CD4-positive, alpha-beta T cell treated with Interleukin-15 for 4 hours (primary cell): ENCODE measurements at places on chromosomes 13 and 19.
A peak's percentile ranks its signal among the peaks of the same experiment; 100 is the strongest.

- no peak for DNase-seq
Observed at GRCh38 chr19:4456476-4456842, 1.1 kb downstream of the UBXN6 start.

DNA sequence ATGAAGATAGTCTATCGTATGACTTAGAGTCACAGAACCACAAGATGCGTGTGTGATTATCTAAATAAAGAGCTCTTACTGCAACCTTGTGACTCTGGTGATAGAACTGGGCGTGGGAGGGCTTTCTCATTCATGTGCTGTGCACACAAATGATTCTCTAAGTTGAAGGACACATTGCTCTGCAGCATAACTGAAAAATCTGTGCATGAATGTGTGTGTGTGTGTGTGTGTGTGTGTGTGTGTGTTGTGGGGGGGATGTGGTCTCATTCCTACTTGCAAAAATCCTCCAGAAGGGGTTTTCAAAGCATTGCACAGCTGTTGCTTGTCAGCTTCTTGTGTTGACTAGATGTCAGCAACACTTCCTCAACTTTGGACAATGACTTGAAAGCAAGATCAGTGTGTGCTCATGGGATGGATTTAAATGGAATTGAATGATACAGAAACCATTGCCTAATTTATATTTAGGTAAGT is 22.4 kb downstream of the LRCH1 start:
- no peak for DNase-seq

GRCh38 chr13:102846261-102847015 is 606 bp downstream of the ERCC5 start:
- DNase-seq, result peak; percentile 42

- DNase-seq, result peak; percentile 49
Observed at GRCh38 chr19:58218899-58219298, 9.8 kb upstream of the ZNF544 start.

DNA sequence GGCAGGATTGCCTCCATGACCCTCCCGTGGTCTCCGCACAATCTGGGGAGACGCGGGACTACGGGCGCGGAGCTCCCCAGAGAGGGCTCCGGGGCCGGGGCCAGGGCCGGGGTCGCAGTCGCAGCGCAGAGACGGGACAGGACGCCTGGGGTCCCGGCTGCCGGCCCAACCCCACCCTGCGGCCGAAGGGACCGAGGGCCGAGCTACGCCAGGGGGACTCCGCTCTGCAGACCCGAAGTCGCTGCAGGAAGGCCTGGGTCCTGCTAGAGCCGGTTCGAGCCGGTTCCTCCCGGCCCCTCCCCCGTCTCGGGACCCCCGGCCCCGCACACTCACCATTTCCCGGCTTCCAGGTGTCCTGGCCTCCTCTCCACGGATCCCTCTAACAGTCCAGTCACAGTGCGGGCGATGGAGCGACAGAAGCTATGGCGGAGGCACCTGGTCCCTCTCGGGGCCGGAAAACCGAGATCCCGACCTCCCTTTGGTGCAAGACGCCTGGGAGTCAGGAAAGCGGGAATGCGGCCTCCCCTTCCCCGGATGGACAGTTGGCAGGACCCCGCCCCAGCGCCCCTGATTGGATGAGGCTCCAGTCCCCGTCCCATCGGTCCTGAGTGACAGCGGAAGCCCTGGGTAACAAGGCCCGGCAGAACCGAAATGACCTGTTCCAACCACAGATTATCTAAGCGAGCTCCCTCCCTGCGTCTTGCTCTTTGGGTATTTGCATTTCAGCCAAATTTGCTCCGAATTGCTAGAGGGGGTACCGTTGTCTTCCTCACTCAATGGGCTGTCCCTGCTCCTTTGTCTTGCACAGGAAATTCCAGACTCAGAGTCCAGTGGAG is at the start of gene ZNF625:
Gene ZNF625, minus strand, starts transcription at position 512 of the 836 bp plus-strand sequence. Its CDS starts 176 bp downstream, at position 336.
- DNase-seq, result no peak

- DNase-seq, result no peak
Observed at GRCh38 chr19:15159251-15159650, 41.5 kb downstream of the NOTCH3 start.

DNA sequence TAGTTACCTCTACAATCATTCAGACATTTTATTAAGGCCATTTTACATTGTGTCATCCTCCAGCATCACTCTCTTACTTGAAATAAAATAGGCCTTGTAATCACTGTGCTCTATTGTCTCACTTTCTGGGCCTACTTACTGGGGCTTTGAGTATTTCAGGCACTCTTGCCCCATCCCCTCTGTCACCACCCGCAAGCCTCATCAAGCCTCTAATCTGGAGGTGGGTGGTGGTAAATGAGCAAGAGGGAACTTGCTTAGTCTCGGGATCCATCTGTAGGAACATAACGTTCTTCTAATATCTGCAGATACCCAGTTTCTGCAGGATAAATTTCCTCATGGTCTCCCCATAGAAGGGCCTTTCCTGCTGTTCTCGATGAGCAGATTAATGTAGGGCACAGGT is 19.4 kb upstream of the GPR18 start:
- no peak for DNase-seq

- DNase-seq, result peak; percentile 22
Observed at GRCh38 chr13:45297456-45298205, 43.4 kb downstream of the TPT1 start.

GRCh38 chr19:27654266-27654990 is 1558.5 kb downstream of the UQCRFS1 start:
- no peak for DNase-seq

DNA sequence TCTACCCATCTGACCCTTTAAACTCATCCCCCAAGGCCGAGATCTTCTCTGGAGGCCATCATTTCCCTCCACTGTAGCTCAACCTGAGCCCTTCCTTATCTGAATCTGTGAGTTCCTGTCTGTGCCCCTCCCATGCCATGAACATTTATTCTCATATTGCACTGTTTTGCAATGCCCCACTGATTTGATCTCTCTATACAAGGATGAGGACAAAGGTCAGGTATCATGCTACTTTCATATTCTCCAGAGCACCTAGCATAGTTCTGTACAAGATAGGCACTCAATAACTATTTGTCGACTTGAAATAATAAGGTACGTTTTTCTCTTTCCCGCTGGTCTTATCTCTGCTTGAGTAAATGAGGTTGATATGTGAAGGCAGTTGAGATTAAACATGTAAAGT is 135.5 kb downstream of the KLF5 start:
- DNase-seq, result no peak

DNA sequence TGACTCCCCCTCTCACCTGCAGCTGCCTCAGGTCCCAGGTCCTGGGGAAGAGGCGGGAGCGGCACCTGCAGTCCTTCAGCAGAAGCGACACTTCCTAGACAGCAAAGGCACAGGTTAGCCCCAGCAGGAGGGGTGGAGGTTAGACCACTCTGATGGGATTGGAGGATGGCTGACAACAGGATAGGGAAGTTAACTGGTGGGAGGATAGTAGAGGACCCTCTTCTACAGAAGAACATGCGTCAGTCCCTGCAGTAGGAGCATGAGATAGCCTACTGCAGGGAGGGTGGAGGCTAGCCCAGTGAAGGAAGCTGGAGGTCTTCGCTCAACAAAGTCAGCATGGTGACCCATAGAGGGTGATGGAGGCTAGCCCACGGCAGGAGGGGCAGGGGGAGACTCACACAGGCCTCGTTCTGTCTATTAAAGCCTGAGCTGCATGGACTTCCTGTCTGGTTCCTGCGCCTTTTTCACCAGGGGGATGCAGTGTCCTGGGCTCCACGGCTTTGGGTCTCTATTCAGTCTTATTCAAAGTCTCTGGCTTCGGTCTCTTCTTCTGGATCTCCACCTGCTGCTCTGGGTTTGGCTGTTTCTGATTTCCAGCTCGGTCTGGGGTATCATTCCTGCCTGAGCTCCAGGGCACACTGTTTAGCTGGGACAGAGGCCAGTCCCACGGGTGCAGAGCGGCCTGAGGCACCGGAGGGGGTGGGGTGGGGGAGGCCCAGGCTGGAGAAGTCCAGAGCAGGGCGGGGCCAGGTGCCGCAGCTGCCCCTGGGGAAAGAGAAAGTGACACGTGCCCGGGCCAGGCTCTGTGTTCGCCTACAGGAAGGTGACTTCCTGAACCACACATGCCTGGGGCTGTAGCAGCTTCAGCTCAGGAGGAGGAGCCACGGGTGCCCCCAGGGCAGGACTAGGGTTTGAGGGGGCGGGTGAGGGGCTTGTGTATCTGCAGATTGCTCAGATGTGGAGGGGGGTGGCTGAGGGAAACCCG is 7.3 kb downstream of the IFNL3 start:
- peak; percentile 30 for DNase-seq

DNA sequence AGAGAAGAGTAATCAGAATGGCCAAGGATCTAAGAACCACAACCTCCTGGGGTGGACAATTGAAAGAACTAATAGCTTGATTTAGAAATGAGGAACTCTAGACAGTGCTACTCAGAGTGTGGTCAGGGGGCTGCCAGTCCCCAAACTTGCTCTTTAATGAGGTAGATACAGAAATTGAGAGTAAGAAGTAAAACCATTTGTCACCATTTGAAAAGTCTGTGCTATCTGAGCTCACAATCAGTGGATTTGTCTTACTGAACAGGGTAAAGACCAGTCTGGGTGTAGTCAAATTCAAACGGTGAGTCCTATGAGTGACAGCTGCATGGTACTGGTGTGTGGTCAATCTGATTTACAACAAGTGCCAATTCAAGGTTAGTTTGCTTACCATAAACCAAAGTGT is 118.9 kb downstream of the KL start:
- DNase-seq, result no peak

GRCh38 chr13:107900775-107901174 is 314.6 kb downstream of the LIG4 start:
- no peak for DNase-seq

DNA sequence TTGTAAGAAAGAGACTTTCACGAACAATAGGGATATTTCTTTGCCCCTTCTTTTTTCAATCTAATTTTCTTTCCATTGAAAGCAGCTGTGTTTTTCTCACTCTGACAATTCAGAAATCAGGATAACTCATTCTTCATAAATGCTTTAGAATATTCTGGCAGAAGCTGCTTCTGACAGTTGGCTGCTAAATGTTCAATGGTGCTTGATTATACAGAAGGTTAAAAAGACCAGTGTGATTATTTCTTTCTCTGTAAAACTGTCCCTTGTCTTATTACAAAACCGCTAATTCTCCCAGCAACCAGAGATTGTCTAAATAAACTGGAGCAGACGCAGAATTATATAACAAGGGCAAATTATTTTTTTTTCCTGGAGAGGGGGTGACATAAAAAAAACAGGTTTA is 394.4 kb downstream of the SPRY2 start:
- DNase-seq, result no peak

DNA sequence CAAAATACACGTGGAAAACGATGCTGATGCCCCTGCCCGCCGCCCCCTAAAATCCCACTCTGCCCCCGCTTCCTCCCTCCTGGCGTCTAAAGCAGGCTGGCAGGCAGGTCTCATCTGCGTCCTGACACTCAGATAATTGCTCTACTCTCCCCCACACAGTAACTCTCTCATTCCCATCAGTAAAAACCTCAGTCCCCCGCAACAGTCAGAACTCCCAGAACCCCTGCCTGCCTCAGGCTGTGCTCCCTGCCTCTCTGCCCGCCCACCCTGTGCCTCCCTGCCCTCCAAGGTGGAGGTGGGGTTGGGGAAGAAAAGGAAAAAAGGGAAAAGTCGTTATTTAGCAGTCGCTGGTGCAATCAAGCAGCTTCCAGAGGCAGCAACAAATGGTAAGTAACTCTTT is 473.7 kb downstream of the EFNB2 start:
- DNase-seq, result no peak

GRCh38 chr19:43765109-43765876 is 10.5 kb upstream of the SMG9 start:
- DNase-seq, result peak; percentile 77

- DNase-seq, result no peak
Observed at GRCh38 chr19:29537601-29538000, 11.8 kb downstream of the VSTM2B start.

DNA sequence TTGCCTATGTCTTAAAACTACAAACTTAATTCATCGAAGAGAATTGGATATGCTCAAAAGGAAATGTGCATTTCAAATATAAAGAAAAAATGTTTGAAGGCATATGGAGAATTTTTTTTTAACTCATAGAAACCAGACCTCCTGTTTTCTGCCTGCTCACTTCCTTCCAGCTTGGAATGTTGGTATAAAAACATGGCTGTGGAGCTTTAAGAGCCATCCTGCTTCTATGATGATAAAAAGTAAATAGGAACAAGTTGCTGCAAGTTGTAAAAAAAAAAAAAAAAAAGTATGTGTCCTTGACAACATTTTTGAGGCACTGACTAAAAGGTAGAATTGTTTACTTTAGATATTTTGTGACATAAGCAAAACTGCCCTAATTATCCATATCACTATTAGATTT is 1230.7 kb downstream of the PCDH9 start:
- no peak for DNase-seq

DNA sequence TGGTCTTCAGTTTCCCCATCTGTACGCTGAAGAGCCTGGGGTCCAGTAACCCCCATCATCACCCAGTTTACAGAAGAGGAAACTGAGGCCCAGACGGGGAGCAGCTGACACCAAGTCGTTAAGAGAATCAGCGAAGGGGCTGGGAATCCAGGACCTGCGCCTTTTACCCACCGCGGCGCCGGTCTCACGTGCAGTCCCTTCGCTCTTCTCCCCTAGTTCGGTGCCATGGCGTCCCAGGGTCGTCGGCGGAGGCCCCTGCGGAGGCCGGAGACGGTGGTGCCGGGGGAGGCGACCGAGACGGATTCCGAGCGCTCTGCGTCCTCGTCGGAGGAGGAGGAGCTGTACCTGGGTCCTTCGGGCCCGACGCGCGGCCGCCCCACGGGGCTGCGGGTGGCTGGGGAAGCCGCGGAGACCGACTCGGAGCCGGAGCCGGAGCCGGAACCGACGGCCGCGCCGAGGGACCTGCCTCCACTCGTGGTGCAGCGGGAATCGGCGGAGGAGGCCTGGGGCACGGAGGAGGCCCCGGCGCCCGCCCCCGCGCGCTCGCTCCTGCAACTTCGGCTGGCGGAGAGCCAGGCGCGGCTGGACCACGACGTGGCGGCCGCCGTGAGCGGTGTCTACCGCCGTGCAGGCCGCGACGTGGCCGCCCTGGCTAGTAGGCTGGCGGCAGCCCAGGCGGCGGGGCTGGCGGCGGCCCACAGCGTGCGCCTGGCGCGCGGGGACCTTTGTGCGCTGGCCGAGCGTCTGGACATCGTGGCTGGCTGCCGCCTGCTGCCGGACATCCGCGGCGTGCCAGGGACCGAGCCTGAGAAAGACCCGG is 698 bp downstream of the BLOC1S3 start:
- peak; percentile 16 for DNase-seq

GRCh38 chr13:61162106-61162505 is 253.5 kb downstream of the PCDH20 start:
- DNase-seq, result no peak

- DNase-seq, result no peak
Observed at GRCh38 chr19:1136621-1137317, 33.0 kb downstream of the GPX4 start.

- DNase-seq, result no peak
Observed at GRCh38 chr19:7533281-7533885, 2.1 kb upstream of the PNPLA6 start.

GRCh38 chr13:69600811-69601210 is 506.8 kb upstream of the ATXN8OS start:
- DNase-seq, result no peak

GRCh38 chr13:24911133-24911908 is 147.4 kb downstream of the RNF17 start:
- no peak for DNase-seq

- DNase-seq, result no peak
Observed at GRCh38 chr19:30328096-30328495, 44.1 kb upstream of the ZNF536 start.
